ENCODE measurements at places on chromosomes 5 and 9.

DNA sequence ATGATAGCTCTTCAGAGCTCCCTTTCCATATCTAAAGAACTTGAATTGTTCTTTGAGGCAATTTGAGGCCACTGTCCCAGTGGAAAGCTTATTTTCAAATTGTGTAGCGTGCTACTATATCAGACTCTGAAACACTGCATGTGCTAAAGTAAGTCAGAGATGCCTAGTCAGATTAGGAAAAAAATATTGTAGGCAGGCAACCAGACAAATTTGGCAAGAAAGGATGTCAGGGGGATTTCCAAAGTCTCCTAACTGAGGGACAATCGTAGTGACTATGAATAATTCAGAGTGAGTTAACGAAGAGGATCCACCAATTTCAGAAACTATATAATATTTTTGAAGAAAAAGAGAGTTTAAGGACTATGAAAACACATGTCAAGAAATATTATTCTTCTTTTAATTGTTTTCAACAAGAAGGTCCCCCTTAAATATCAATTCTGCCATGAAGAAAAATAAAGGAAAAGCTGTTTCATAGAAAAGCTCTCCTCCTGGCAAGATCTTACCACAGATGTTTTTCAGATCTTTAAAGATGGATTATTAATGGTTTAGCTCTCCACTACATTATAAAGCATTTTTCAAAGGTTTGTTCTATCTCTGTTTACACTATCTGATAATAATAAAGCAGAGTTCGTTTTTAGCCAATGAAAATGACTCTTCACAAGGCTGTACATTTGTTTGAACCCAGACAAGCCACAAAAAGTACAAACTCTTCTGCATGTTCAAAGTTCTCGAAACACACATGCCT lies 273.5 kb upstream of the PTGER4 start:
- DNase-seq: peak; percentile 78
- H3K27me3 ChIP-seq: no peaks in the 10 kb centered on the region
- H3K4me1 ChIP-seq: peaks cover 6% of the 10 kb centered on the region
- no peaks in the 10 kb centered on the region for H3K36me3 ChIP-seq
- peak overlapping the region; percentile 78 for H3K27ac ChIP-seq

- peaks cover 4% of the 10 kb centered on the region for H3K36me3 ChIP-seq
- no peak for DNase-seq
- H3K27me3 ChIP-seq: no peaks in the 10 kb centered on the region
Observed at GRCh38 chr5:126615286-126615685, 14.5 kb downstream of the PHAX start.

DNA sequence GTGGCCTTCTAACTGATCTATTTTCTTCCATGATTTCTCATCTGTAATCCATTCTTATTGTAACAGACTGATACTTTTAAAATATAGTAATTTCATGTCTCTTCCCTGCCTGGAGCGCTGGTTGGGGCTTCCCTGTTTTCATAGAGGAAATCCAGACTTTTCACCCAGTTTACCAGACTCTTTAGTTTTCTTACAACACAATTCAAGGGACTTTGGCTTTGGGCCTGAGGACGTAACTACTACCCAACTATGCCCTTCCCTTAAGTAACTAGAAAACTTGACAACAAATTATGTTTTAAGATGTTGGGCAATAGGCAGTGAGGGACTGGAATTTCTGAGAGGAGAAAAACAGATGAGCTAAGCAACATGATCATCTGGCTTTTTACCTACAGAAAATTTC lies 289.6 kb downstream of the FGF10 start:
- H3K27ac ChIP-seq: no peak overlapping the region
- no peaks in the 10 kb centered on the region for H3K4me1 ChIP-seq
- no peak for DNase-seq
- no peak overlapping the region for H3K4me3 ChIP-seq
- H3K36me3 ChIP-seq: no peaks in the 10 kb centered on the region

DNA sequence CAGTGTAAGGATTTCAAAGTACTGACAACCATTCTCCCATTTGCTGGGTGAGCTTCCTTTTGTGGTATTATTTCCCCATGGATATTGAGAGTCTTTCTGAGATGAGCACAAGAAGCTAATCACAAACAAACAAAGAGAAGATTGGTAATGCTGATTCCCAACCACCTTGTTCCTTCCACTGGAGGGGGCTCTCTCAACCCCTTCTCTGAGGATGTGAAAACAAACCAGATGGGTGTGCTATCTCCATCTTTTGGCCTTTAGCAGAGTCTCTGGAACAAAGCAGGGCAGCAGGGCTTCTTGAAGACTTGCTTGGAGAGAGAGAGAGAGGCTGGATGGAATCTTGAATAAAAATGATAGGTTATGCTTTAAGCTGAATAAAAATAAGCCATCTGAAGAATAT lies 576.7 kb upstream of the ZNF462 start:
- H3K4me3 ChIP-seq: no peak overlapping the region
- peak; percentile 48 for DNase-seq
- no peaks in the 10 kb centered on the region for H3K36me3 ChIP-seq
- no peak overlapping the region for H3K27ac ChIP-seq
- H3K27me3 ChIP-seq: no peaks in the 10 kb centered on the region
- peaks cover 15% of the 10 kb centered on the region for H3K4me1 ChIP-seq

DNA sequence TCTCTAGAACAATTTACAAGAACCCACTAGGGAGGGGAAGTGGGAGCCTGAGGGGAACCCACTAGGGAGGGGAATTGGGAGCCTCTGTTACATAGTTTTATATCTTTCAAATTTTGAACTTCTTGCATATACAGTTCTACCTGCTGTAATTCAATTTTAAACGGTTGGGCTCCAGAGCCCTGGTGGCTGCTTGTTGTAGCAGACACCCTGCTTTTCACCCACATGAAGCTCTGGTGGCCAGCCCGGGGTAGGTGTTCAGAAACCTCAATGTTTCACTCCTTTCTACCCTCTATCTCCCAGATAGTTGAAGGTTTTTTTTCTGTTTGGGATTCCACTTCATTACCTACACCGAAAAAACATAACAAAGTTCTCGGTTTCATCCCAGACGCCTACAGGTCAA lies 124.4 kb downstream of the TMEM174 start:
- H3K27me3 ChIP-seq: peaks cover 35% of the 10 kb centered on the region
- no peaks in the 10 kb centered on the region for H3K36me3 ChIP-seq
- H3K4me3 ChIP-seq: no peak overlapping the region
- no peak overlapping the region for H3K27ac ChIP-seq
- no peaks in the 10 kb centered on the region for H3K4me1 ChIP-seq

Measured in lung (tissue), 17 donors.